ENCODE measurements at places on chromosomes 1 and 21.
A peak's percentile ranks its signal among the peaks of the same experiment; 100 is the strongest.

DNA sequence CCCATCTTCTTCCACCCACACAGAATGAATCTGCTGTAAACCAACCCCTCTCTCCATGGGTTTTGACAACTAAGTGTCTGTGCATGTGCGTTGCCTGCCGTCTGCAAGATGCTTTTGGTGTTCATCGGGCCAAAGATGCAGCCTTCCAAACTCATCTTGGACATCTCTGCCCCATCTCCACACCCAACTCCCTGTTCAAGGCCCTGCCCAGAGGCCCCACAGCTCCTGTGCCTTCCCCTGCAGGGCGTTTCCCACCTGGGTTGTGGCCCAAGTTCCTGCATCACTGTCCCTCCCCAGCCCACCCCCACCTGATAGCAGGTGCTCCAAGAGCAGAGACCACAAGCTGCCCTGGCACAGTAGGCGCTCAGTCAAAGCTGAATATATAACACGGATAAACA lies 103.2 kb downstream of the BCAR3 start:
- no peak for DNase-seq

GRCh38 chr1:42740851-42741580 lies 980 bp upstream of the CLDN19 start:
- no peak for DNase-seq

DNA sequence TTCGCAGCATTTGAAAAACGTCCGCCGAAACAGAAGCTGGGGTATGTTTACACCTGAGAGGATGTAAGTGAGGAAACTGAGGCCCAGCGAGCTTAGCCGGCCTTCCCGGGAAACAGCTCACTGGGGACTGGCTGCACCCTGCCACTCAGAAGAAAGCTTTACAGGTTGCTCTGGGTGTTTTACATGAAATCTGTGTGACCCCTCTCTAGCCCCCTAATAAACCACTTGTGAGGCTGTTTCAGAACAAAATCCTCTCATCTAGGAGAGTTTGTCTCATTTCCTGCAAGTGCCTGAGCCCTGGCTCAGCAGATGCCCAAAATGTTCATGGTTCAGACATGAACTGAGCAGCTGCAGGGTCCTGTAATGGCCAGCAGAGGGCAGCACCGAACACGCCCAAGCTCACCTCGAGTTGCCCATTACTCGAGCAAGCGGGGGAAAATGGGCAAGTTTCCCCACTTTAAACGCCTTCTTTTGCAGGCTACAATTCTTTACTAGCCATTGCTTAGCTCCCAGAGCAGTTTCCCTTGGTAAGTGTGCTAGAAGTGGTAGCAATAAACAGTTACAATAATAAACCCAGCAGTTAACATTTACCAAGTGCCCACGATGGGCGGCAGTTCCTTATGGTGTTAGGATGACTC lies 76.4 kb downstream of the FHAD1 start:
- peak; percentile 63 for DNase-seq

- DNase-seq = peak; percentile 71
Observed at GRCh38 chr1:210250665-210250997, 18.0 kb downstream of the SERTAD4 start.

DNA sequence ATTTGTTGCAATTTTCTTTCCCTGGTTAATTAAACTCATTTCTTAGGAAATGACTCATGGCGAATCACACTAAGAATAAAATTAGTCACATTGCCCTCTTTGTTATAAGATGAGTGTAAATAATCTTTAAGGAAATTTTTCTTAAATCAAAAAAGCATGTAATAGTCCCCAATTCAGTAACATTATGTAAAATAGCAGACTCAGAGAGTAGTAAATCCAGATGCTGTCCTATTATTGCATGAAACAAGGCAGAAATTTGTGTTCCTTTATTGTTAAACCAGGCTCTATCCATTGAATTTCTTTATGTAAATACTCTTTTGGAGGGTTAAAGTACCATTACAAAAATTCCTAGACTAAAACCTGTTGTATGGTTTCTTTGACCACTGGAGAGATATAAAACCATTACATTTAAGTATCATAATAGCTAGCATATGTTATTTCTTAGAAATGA lies 154.5 kb upstream of the C1orf87 start:
- no peak for DNase-seq

DNA sequence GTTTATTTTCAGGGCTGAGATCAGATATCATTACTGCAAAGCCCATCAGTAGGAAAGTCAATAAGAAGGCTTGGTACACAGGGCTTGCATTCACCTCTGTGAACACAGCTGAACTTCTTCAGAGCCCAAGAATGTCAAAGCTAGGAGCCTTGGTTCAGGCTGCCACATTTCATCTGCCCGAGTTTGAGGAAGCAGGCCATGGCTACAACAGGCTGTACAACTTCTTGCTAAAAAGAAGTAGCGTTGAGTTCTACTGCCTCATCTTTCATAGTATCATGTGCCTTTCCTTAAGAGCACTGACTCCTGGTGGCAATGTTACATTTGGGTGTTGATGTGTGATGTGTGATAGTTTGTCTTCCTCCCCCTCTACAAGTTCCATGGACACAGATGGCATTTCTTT lies 10.1 kb downstream of the C1orf162 start:
- DNase-seq = no peak

DNA sequence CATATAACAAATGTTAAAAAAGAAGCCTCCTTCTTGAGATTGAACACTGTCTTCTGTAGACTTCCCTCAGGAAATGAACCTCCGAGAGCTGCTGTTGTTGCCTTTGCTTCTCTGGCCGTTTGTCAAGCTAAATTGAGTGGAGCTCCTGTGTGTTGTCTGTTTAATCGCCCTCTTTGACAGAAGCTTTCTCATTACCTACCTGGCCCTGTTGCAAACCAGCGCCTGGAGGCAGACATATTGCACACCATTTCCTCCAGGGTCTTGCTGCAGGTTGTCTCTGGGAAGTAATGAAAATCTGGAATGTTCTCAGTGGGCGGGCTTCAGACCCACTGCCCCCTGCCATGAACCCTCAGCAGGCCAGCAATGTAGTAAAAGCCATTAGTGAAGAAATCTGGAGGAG lies 83.3 kb downstream of the GABPA start:
- DNase-seq = no peak

DNA sequence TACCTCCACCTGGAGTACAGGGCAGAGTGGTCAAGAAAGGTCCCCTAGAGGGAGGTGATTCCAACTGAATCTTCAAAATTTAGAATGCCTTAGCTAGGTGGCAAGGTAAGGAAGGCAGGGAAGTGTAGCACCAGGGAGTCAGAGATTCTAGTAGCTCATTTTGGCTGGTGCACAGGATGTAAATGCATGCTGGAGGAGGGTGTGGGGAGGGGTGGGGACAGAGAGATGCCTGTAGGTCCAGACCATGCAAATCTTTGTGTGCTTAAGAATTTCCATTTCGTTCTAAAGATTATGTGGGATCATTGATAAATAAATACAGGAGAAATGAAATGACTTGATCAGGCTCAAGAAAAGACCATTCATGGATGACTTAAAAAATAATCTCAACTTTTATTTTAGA lies 11.0 kb upstream of the CACHD1 start:
- no peak for DNase-seq

GRCh38 chr1:29245876-29246275 lies 9.6 kb downstream of the PTPRU start:
- DNase-seq = no peak

GRCh38 chr1:81379430-81379829 lies 421.3 kb upstream of the ADGRL2 start:
- DNase-seq = no peak

- DNase-seq = no peak
Observed at GRCh38 chr1:7120863-7121621, 335.8 kb downstream of the CAMTA1 start.

DNA sequence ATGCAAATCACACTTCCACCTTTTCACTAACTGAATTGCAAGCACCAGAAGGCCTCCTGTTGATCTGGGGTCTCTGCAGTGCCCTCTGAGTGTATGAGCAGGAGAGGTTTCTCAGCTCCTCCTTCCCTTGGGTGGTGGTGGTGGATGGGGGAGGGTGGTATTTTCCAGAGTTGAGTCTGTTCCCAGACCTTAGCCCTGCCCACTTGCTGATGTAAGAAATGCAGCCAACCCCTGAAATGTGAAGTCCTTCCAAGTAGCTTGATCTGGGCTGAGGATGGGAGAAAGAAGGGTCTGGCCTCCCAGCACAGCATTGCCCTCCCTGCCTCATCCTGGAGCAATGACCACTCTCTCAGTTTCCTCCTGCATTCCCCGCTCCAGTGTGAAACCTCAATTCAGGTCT lies 6.3 kb upstream of the FOXD2 start:
- DNase-seq = no peak

GRCh38 chr1:55522353-55522903 lies 307.3 kb upstream of the USP24 start:
- DNase-seq = no peak

- DNase-seq = no peak
Observed at GRCh38 chr1:25066256-25066655, 136.2 kb upstream of the RUNX3 start.

DNA sequence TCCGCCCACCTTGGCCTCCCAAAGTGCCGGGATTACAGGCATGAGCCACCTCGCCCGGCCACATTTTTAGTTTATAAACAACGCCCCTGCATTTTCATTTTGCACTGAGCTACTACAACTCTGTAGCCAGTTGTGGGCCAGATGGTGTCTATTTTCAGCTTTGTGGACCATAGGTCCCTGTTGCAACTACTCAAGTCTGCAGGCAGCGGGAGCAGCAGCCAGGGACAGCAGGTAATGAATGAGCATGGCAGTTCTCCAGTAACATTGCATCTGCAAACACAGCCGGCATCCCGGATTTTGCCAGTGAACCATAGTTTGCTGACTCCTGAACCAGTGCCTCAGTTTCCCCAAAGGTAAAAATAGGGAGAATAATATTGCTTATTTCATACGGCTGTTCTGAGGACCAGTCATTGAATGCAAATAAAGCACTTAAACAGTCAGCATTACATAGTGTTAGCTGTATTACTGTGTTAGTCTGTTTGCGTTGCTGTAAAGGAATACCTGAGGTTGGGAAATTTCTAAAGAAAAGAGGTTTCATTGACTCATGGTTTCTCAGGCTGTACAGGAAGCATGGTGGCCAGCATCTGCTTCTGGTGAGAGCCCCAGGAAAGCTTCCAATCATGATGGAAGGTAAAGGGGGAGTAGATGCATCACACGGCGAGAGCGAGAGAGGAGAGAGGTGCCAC lies 65.5 kb upstream of the SLC45A1 start:
- DNase-seq = no peak

GRCh38 chr1:168421399-168422004 lies 122.3 kb downstream of the XCL2 start:
- DNase-seq = no peak

DNA sequence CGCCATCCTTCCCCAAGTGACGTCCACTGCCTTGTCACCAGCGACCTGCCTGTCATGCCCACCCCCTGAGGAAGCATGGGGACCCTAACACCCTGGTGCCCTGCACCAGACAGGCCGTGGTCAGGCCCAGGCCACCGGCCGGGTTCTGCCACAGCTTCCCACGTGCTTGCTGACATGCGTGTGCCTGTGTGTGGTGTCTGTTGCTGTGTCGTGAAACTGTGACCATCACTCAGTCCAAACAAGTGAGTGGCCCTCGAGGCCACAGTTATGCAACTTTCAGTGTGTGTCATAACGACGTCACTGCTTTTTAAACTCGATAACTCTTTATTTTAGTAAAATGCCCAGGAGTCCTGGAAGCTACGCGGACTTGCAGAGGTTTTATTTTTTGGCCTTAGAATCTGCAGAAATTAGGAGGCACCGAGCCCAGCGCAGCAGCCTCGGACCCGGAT lies 8.5 kb upstream of the CTRC start:
- no peak for DNase-seq

DNA sequence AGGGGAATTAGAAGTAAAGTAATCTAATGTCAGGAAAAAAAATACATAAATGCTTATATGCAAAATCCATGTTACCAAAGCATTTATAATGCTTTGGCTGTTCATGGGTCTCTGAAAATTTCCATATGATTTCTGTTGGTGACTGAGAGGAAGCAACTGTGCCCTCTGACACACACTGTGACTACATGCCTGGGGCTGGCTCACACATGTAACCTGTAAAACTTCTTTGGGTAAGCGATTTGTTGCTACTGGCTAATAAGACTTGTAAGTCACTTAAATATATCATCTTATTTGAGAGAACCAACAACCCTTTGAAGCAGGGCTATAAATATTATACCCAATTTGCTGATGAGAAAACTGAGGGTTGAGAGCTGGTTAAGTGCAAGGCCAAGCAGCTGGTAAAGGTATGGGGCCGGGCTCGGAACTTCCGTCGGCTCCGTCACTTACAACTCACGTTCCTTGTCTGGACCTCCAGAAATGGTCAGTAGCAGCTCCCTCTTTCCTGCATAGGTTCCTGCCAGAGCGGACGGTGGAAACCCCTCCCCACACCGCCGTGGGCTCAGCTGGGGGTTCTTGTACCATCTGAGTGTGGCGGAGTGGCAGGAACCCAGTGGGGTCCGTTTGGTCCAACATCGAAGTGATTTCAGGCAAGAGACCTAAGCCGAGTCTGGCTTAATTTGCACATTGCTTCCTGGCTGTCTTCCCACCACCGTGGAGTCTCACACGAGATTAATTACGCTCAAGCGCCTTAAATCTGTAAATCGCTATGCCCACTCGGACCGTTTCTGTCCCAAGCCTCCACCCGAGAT lies 714 bp downstream of the DFFA start:
- no peak for DNase-seq

DNA sequence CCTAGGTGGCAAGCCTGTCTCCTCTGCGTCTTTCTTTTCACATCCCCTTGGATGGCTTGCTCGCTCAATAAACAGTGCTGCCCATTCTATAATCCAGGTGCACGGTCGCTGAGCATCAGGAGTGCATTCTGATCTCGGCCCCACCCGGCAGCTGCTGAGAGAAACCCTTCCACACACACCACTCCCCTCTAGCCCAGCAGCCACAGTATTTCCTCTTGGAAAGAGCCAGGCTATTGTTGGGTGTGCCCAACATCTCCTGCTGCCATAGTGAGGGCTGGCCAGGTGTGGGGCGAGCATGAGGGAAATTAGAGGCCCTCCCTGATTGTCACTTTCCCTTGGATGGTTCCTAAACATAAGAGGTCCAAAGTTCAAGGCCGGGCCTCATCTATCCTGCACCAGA lies 24.7 kb downstream of the GPA33 start:
- no peak for DNase-seq

- no peak for DNase-seq
Observed at GRCh38 chr21:15410853-15411252, 318.9 kb upstream of the USP25 start.

DNA sequence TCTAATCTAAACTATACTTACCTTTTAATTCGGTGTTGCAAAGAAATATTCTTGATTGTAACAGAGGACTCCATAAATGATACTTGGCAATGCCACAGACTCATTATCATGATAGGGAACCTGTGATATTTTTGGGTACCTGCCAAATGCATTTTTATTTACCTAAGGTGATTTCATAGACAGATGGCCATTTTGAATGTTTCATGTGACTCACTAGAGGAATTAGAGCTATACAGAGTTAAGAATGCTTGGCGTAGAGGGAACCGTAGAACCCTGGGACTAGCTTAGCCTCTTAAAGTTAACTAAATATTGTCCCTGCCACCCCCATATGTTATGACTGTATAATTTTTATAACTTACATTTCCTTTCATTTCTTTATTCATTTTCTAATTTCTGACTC lies 136.1 kb downstream of the DISP1 start:
- DNase-seq = peak; percentile 9

- no peak for DNase-seq
Observed at GRCh38 chr1:117181630-117182041, 29.1 kb downstream of the VTCN1 start.
